Stimulated activated CD8-positive, alpha-beta memory T cell treated with anti-CD3 and anti-CD28 coated beads, Interleukin-4, amount 100 ng/mL, for 1 hour (primary cell): ENCODE measurements at places on chromosomes 3 and 15.

DNA sequence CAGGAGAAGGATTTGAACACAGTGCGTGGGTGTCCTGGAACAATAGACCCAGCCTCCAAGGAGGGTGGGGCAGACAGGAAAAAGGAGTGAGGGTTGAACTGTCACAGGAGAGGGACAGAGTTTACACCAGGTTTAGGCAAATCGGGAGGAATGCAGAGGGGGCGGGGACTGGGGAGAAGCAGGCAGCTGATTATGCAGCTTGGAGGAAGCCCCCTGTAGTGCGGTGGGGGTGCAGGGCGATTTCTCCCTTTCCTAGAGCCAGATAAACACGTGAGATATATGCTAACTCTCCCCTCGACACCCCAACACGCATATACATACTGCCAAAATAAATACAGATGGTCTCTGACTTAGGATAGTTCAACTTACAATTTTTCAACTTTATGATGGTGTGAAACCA lies 108.6 kb upstream of the PRR20G start:
- DNase-seq, result no peak

GRCh38 chr15:100670505-100671021 lies 68.2 kb downstream of the ASB7 start:
- DNase-seq, result no peak

DNA sequence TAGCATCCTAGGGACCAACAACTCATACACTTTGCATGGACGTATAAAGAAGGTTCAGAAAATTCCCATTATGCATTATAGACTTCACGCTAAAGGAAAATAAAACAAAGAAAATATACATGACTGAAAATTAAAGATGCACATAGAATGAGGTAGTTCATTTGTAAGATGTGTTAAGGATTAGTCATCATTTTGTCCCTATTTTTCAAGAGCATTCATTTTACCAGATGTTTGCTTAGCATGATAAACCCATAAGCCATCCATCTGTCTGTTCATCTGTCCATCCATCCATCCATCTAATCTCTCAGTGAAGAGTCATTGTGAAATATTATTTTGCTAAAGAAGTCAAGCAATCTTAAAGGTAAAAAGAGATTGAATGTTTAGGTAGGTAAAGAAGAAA lies 80.3 kb downstream of the TFG start:
- DNase-seq, result no peak

GRCh38 chr3:117768581-117768980 lies 1059.0 kb downstream of the TUSC7 start:
- DNase-seq, result no peak

DNA sequence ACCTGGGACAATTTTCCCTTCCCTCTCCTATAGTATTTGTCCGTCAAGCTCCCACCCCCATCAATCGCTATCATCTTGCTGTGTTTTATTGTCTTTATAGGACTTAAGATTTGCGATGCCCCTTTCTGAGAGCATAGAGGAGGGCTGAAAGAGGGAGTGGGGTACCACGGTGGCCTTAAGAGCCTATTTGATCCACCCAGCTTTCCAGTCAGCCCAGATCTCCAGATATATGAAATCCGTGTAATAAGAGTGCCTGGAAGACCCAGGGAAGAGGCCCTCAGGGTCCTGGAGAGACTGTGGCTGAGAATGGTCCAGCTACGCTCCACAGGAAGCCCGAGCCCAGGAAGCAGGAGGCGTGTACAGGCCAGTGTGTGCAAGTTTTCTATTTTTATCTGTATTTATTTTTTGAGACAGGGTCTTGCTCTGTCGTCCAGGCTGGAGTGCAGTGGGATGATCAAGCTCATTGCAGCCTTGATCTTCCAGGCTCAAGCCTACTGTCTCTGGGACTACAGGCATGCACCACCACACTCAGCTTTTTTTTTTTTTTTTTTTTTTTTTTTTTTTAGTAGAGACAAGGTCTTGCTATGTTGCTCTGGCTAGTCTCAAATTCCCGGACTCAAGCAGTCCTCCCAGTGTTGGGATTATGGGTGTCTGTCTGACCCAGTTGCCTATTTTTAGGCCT lies 964 bp upstream of the NCKIPSD start:
- DNase-seq, result no peak

DNA sequence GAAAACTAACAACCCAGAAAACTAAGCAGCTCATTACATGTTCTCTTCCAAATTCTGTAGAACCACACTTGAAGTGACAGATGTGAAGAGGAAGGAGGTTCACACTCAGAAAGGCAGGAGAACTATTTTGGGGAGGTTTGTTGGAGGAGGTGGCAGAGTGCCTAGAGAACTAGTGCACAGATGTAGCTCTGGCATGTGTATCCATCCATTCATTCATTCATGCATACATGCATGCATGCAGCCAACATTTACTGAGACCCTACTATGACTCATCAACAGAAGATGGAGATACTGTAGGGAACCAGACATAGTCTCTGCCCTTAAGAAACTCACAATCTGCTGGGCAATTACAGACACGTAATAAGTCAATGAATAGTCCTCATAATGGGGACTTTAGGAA lies 116.7 kb downstream of the ERC2 start:
- no peak for DNase-seq

DNA sequence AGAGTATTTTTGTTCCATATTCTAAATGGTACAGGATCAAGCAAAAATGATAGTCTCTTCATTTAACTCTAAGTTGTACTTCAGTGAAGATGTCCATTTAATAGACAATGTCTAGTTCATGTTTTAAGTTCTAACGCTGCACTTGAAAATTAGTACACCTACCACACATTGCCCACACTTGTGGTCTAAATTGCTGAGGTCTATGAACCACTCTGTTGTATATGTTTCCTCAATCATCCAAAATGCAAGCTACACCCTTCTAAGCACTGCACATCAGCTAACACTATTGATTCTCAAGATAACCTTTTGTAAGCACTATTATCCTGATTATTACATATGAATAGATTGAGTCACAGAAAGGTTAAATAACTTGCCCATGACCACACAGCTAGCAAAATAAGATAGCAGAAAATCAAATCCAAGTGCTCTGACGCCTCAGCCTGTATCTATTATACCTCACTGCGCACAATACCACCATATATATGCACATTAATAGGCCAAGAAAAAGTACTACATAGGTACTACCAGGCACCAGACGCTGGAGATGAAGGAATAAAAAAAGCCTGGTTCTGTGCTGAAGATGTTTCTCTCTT lies 6.4 kb downstream of the GOLIM4 start:
- DNase-seq, result no peak

DNA sequence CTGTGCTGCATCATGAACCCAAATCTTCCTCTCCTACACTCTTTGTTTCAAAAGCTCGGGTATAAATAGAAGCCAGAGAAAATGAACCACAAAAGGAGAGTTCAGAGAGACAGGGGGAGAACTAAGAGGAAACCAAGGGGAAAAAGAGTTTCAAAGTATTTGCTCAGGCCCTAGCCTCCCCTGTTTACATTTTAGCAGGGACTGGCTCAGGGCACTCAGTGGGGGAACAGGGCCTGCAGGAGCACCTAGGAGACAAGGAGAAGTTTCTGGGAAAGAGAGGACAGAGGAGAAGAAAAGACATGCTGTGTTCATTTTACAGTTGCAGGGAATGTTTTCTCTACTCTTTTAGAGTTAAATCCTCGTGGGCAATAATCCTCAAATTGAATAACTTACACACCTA lies 8.5 kb upstream of the IL17RD start:
- no peak for DNase-seq

- no peak for DNase-seq
These were observed 1.1 kb upstream of the GK5 start for GRCh38 chr3:142226474-142226873.

DNA sequence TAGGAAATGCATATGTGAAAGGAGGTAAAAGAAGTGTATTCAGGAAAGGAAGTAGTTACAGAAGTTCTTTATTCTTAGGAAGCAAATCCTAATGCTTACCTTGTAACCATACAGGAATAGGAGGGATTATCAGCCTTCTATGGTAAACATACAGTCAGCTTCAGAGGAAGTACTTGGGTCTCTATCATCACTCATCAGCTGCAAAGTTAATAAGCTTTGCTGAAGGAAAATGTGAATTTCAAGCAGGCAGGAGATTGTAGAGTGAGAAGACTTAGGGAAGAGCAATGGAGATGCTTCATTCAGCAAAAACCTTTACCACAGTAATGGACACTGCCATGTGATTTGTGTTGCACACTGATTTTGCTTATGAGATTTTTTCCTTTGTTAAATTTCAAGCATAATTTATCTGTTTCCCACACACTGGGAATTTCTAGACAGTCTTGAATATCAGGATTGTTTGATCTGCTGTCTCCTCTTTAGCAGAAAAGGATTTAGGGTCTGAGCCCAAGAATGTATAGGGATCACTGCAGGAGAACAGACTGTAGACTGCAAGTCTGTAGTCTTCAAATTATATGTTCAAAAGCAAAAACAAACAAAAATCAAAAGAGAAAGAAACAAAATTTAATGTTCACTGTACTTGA lies 150.8 kb downstream of the ZNF609 start:
- DNase-seq, result no peak

GRCh38 chr3:14403619-14404155 lies 1.3 kb downstream of the SLC6A6 start:
- no peak for DNase-seq

- no peak for DNase-seq
These were observed 215.2 kb upstream of the PRICKLE2 start for GRCh38 chr3:64440498-64440897.

- no peak for DNase-seq
These were observed 609 bp downstream of the RNF13 start for GRCh38 chr3:149813367-149814281.

GRCh38 chr3:35224565-35225295 lies 414.6 kb upstream of the ARPP21 start:
- DNase-seq, result no peak

- no peak for DNase-seq
These were observed 51.7 kb upstream of the CAPN7 start for GRCh38 chr3:15154326-15154725.

GRCh38 chr15:85625856-85626255 lies 168.9 kb downstream of the KLHL25 start:
- no peak for DNase-seq

DNA sequence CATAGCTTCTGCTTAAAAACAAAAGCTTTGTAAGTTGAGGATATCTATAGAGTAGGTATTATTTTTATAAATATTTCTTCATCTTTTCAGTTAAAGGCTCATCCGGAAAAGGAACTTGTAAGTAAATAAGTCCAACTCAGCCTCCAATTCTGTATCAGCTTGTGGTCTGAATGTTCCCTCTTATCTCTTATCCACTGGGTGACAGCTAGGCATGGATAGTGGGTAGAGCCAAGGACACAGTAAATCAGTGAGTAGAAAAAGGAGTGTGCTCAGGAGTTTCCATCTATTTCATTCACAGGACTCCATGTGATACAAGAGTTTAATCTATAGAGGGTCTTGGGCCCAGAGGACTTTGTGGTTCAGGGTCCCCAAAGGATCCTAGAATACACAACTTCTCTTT lies 50.9 kb downstream of the FRMD5 start:
- DNase-seq, result no peak

DNA sequence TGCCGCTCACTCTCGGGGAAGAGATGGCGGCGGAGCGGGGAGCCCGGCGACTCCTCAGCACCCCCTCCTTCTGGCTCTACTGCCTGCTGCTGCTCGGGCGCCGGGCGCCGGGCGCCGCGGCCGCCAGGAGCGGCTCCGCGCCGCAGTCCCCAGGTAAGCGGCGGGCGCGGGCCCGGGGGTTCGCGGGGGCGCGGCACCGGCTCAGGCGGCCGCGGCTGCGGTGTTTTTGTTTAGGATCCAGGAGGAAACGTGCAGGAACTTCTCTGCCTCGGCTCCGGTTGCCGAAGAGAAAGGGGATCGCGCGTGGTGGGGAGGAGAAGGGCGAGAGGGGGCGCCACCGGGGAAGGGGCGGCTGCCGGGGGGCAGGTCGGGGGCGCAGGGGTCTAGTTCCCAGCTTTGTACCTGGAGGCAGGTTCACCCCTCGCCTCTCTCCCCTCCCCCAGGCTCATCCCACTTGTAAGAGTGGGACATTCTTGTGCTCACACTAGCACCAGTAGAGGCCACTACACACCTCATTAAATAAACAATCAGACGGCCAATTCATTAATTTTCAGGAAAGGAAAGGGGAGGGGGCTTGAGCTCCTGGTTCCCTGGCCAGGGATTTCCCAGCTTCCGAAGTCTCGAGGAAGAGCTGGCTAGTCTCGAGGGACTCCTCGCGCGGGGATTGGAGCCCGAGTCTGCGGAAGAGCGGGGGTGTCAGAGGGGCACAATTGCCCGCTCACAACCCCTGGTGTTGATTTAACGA lies 562 bp downstream of the NEO1 start:
- DNase-seq, result peak; percentile 8

DNA sequence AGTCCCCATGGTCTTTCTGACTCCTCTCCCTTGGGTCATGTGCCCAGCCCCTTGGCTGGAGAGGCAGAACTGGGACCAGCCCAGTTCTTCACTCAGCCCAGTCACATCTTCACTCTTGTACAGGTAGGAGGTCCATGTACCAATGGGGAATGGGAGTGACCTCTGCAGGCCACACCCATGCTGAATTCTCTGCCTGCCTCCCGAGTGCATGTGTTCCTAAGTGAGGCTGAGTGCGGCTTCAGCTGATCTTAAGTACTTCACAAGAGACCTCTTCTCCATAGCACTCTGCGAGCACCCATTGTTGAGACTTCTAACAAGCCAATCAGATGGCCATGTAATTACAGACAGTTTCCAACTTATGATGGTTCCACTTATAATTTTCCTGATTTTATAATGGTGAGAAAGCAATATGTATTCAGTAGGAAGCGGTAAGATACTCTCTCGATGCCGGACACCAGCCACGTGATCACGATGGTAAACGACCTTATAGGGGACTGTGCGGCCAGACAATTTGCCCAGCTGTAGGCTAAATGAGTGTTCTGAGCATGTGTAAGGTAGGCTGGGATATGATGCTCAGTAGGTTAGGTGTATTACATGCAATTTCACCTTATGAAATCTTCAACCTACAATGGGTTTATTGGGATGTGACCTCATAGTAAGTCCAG lies 112.1 kb downstream of the KLF13 start:
- no peak for DNase-seq

DNA sequence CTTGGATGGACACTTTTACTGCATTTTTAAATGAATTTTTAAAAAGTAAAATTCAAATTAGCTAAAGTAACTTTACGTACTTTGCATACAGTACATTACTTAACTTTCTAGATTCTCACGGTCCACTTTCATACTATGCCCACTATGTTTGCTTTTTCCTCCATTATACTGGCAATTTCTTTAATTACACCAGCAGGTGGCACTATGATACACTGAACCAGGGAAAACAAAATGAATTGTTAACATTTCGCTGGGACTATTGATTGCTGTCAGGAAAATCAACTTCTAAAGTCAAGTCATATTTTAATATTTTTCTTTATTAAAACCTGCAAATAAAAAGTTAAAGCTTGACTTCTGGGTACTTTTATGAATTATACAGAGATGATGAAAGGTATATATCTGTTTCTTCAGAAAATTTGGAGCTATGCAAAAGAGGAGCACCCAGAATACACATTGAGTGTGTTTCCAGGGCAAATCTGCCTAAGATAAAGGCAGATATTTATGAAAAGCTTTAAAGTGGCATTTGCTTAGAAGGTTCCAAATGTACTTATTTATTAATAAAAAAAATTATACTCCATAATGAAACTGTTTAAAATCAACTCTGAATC lies 21.8 kb upstream of the POU1F1 start:
- DNase-seq, result no peak
